A549 treated with GW870086 at 1 μM for 4 hours (cell line): ENCODE measurements at places on chromosomes 5 and 9. TPM values are rescaled to one million over a fixed set of nuclear protein-coding genes. Genes with fewer than 3 reads are reported as not detected.

The FCN2 gene
- total RNA-seq = not detected in 5 replicates

The PRKAA1 gene
- 29.0 to 54.8 TPM (median 39.1 TPM) in 5 replicates for total RNA-seq

The SVEP1 gene
- total RNA-seq = 1.2 to 2.1 TPM (median 1.8 TPM) in 5 replicates

The PCDHGB7 gene
- 0.03 to 0.06 TPM in 2 of 5 replicates, not detected in the others for total RNA-seq

The EQTN gene
- total RNA-seq = not detected in 5 replicates

The ELP1 gene
- 18.0 to 22.4 TPM (median 20.4 TPM) in 5 replicates for total RNA-seq

The OBP2B gene
- total RNA-seq = not detected in 5 replicates

The INSL6 gene
- total RNA-seq = not detected in 5 replicates

The PCDHB4 gene
- total RNA-seq = 0.03 to 0.11 TPM (median 0.08 TPM) in 3 of 5 replicates, not detected in the others

The LARP1 gene
- 107 to 141 TPM (median 131 TPM) in 5 replicates for total RNA-seq
